Airway epithelial cell (primary cell): ENCODE measurements at places on chromosomes 6 and 20. TPM values are rescaled to one million over a fixed set of nuclear protein-coding genes. Genes with fewer than 3 reads are reported as not detected.

Gene ANKRD66
- total RNA-seq, result not detected in 2 replicates

Gene RCAN2
- not detected in 2 replicates for total RNA-seq

Gene EYS
- total RNA-seq, result 0.28 and 0.37 TPM in 2 replicates

Gene TREML4
- total RNA-seq, result not detected in 2 replicates

Gene TNF
- 0.23 and 0.28 TPM in 2 replicates for total RNA-seq

Gene C6orf52
- total RNA-seq, result 1.2 and 4.6 TPM in 2 replicates

Gene ENPP3
- total RNA-seq, result not detected in 2 replicates

Gene C6orf141
- 13.3 and 14.0 TPM in 2 replicates for total RNA-seq

Gene CD40
- total RNA-seq, result 6.2 and 7.8 TPM in 2 replicates

Gene CBFA2T2
- 3.9 and 5.1 TPM in 2 replicates for total RNA-seq

Gene DYNLT2
- total RNA-seq, result 0.56 and 0.71 TPM in 2 replicates

Gene CAGE1
- total RNA-seq, result 0.07 and 0.37 TPM in 2 replicates

Gene MOG
- not detected in 2 replicates for total RNA-seq

Gene WFDC10B
- total RNA-seq, result not detected in 2 replicates

Gene CCN6
- total RNA-seq, result 0.14 and 0.88 TPM in 2 replicates

Gene PRR18
- total RNA-seq, result 0.14 TPM in 1 of 2 replicates, not detected in the other

Gene LGSN
- not detected in 2 replicates for total RNA-seq

Gene RAET1E
- 13.7 and 16.3 TPM in 2 replicates for total RNA-seq

Gene ARMH2
- total RNA-seq, result not detected in 2 replicates

Gene NKX2-2
- not detected in 2 replicates for total RNA-seq

Gene ERGIC3
- total RNA-seq, result 169 and 191 TPM in 2 replicates

Gene CST7
- not detected in 2 replicates for total RNA-seq

Gene PACSIN1
- total RNA-seq, result not detected in 2 replicates
